ENCODE measurements at places on chromosomes 6 and 20.

- peak; percentile 60 for DNase-seq
Measured at GRCh38 chr6:12001004-12001705, 11.0 kb upstream of the HIVEP1 start.

DNA sequence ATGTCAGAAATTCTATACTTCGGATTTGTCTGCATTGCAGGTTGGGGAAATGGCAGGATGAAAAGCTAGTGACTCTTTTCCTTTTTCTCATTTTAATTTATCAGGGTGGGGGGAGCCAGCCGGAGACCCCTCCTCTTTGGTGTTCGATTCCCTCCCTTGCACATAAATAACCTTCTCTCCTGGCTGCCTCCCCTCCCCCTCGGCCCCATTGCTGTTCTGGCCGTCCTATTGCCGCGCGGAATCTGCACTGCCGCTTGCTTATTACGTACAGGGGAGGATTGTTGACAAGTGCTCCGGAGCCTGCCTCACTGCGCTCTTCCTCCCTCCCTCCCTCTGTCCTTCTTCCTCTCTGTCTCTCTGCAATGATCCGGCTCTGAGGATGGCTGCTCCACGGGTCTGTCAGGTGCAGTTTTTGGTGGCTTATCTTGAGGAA, 154.7 kb downstream of the JARID2 start:
- DNase-seq, result peak; percentile 64

GRCh38 chr6:142700032-142700431, 244.9 kb downstream of the HIVEP2 start:
- DNase-seq, result no peak

DNA sequence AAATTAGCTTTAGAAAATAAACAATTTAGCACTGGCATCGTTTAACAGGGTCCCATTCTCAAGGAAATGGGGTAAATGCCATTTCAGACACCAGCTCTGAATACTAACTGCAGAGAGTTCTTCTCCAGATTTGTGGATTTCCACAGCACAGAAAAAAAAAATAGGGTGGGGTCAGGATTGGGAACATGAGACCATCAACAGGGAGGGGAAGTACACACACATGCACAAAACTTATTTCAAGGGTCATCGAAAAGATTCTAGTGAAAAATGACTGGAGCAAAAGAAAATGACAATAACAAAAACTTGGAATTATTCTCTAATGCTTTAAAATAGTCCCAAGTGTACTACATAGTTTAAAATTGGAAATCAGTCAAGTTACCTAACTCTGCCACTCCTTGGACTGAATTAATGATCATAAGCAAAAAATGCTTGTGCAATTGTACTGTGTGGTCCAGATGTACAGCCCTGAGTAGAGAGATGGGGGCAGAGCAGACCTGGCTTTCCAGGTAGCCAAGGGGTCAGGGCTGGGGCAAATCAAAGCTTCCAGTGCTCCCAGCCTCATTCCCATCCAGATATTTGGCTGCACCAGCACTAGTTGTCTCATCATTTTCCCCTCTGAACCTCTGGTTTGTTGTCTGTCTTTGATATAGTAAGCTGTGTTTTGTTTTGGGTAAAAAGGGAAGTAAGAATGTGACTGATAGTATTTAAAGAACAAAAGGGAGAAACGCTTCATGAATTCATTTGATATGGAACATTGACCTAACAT, 152.4 kb downstream of the SOBP start:
- no peak for DNase-seq

GRCh38 chr20:23966298-23966697, 22.3 kb downstream of the GGTLC1 start:
- DNase-seq, result no peak

DNA sequence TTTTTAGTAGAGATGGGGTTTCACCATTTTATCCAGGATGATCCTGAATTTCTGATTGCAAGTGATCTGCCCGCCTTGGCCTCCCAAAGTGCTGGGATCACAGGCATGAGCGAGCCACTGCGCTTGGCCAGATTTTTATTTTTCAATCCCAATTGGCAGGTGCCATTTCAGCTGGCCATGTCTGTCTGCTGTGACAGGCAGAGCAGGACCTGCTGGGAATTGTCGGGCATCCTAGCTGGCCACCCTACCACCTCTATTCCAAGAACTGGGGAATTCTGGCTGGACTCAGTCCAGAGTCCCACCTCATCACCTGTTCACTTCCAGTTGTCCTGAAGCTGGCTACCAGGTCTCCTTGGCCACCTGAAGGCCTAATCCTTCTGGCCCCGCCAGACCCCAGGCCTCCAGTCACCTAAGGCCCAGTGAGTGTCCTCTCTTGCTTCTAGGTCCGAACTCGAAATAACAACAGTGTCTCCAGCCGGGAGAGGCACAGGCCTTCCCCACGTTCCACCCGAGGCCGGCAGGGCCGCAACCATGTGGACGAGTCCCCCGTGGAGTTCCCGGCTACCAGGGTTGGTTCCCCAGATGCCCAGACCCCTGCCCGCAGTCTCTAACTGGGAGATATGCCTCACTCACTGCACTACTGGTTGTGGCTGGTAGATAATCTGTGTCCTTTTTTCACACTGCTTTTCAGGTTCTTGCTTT, 24.0 kb downstream of the DNMT3B start:
- DNase-seq, result no peak

DNA sequence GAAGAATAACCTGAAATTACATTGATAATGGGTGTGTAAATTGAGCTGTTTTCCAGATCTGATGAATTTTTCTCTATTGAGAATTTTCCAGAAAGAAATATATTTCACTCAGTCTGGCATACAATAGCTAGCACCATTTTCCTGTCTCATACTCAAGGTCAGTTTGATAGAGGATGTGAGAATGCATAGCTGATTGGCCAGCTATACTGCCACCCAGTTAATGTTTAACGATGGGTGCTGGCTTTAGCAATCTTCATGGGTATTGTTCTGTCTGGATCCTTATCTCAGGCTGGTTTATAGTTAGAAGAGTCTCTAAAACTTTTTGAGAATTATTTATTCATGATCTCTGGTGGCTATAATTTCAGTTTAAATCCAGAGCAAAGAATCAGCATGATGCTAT, 147.4 kb downstream of the HDGFL1 start:
- no peak for DNase-seq

DNA sequence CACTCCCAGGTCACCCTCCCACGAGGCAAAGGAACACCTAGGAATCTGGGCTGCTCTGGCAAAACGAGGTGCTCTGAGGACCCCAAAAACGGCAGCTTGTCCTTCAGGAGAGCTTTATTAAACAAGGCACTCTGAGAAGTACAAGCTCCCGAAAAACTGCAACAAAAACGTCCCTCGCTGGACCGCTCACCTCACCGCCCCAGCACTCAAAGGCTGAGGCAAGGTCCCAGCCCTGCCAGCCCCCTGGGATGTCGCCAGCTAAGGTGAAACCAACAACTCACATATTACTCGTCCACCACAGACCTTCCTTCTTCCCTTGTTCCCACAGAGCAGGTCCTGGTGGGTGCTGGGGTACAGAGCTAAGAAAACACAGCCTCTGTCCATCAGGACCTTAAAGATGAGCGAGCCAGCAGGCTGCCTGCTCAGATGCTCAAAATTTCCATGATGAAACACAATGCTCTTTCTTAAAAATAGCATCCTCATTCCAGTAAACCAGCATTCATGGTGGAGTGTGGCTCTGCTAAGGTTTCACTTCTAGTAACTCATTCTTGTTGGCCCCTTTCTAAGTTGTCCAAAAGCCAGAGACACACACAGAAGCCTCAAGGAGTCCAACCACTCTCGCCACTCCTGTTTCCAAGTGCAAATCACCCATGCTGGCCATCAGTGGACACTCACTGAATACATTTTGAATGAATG, 35.9 kb downstream of the ATP9A start:
- DNase-seq, result peak; percentile 71

- DNase-seq, result no peak
Measured at GRCh38 chr6:16852671-16853070, 91.4 kb upstream of the ATXN1 start.

Measured in hindlimb muscle (tissue), 1 donor.